ENCODE measurements at places on chromosomes 12 and 14. TPM values are rescaled to one million over a fixed set of nuclear protein-coding genes. Genes with fewer than 3 reads are reported as not detected.

GRCh38 chr12:20547816-20548575 is 147.1 kb upstream of the SLCO1C1 start:
- DNase-seq: no peak

DNA sequence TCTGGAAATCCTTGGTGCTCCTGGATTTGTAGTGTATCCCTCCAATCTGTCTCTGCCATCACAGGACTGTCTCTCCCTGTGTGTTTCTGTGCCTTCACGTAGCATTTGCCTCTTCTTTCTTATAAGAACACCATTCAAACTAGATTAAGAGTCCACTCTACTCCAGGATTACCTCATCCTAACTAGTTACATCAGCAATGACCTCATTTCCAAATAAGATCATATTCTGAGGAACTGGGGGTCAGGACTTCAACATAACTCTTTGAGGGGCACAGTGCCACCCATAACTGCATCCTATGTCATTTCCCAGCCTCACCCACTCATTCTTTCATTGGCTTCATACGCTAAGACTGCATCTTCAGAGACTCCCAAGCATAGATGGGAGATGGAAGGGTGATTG is 106.2 kb downstream of the NT5DC3 start:
- no peak for DNase-seq

ARHGEF40 gene
- total RNA-seq: 144 TPM

INHBC gene
- total RNA-seq: not detected

DNA sequence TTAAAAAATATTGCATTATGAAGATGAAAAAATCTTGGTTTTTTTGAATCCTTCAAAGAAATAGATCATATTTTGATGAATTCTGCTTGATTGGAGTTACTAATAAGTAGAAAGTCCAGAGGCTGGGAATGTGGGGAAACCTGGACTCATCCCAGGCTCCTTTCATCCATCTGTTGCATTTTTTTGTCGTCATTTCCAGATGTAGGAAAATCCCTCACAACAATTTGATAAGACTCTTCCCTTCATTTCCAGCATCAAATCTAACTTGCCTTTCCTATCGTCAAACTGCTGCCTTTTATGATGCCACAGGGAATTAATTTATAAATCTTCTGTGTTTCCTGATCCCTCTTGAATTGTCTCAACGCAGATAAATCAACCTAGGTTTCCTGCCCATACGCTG is 211.6 kb downstream of the FBXL14 start:
- DNase-seq: no peak

LRP1-AS gene
- total RNA-seq: not detected

DNA sequence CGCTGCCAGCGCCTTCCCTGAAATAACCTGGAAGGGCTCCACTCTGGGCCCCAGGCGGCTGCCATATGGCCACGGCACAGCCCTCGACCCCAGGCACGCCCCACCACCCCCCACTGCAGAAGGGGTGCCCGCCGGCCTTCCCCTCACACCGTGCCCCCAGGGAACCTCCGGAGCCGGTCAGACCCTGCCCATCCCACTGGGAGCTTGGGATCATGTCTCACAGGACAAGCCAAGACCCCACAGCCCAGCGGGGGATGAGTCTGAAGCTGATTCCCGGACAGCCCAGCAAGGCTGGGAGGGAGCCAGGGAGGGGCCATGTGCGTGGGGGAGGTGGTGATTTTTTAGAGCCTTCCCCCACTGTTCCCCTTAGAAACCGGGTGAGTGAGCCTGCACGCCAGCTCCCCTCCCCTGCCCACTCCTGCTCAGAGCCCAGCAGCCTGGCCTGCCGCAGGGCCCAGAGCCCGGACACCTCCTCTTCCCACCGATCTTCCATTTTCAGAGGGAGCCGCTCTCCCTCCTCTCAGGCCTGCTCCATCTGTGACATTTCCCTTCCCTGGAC is 1.4 kb downstream of the RIMBP2 start:
- DNase-seq: peak; percentile 86

- no peak for DNase-seq
Observed at GRCh38 chr12:104669851-104670337, 213.1 kb downstream of the CHST11 start.

- no peak for DNase-seq
Observed at GRCh38 chr14:106837870-106838269, 1311.5 kb downstream of the TMEM121 start.

- DNase-seq: no peak
Observed at GRCh38 chr12:11147420-11147819, 13.0 kb upstream of the TAS2R30 start.

- DNase-seq: no peak
Observed at GRCh38 chr14:94864387-94865195, 94.7 kb upstream of the GSC start.

DNA sequence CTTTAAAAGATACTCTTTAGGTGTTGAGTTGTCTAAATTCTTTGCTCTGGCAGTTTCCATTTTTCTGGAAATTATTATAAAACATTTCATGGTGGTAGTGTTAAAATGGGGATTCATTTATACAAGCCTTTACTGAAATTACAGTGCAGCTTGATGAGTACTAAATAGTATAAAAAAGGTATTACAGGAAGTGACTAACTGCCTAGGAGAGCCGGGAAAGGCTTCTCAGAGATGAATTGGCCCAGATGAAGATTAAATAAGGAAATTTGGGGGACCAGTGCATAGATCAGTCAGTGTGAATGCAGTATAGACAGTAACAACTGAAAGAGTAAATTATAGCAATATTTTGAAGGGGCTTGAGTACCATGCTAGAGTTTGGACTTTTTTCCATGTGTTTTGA is 7.5 kb downstream of the PSMA6 start:
- no peak for DNase-seq

DNA sequence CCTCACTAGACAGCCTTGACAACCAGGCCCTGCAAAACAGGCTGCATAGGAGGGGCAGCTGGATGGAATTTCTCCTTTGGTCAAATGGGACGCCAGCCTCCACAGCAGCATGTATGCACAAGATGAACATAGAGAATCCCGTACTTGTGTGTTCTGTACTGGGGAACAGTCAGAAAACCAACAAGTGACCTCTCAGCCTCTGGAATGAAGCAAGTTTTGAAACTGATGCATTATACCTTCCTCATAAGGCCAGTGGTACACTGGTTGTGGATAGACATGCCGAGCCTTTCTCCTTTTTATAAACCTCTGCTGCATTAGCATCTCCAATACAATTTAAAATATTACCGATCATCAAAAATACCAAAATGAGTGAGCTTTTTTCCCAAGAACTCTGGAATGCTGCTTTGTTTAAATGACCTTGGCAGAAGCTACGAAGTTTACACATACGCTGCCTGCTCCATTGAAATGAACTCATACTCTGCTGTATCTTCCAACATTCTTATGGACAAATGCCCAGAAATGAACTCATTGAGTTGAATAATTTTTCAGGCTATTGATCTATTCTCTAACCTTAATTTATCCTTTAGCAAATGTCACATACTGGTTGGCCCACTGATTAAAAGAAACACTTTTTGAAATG is 47.6 kb upstream of the FERMT2 start:
- no peak for DNase-seq

DNA sequence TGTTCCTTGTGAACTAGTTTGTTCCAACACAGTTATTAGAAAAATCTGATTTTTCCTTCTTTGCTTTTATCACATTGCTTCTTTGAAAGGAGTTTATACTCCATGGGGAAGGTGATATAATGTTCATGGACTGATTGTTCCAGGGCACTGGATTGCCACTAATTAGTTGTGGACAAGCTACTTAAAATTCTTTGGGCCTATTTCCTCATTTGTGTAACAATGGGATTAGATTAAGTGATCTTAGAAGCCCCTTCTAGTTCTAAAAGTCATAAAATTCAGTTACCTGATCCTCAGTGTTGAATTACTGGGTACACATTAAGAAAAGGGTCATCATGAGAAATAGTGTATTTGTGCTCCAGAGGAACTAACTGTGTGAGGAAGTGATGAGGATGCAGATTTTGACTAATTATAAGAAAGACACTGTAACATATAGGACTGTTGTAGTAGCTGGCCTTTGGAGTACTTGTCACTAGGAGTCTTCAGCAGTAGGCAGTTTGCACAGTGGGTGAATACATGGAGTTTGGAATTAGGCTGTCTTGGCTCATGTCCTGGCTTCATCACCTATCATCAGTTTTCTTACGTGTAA is 82.2 kb downstream of the MIA2 start:
- no peak for DNase-seq

COCH gene
- total RNA-seq: 4.2 TPM

- no peak for DNase-seq
Observed at GRCh38 chr12:56763753-56764657, 881 bp downstream of the HSD17B6 start.

GRCh38 chr14:101369194-101369915 is 191.9 kb upstream of the DIO3 start:
- no peak for DNase-seq

- DNase-seq: no peak
Observed at GRCh38 chr14:88026890-88027289, 22.0 kb downstream of the GPR65 start.

DNA sequence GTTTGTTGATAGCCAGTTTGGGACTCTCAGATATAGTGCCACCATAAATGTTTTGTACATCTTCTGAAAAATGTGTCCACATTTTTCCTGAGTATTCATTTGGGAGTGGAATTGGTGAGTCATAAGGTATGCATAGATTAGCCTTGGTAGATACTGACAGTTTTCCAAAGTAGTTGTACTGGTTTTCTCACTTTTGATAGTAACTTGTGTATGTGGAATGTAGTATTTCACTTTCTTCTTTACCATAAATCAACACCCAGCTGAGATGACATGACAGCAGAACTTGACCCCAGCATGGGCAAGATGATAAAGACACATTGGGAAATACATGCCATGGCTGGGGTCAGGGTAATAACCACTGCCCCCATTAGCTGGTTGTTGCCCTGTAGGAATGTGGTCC is 5.4 kb downstream of the FBXW8 start:
- DNase-seq: no peak

GRCh38 chr12:119311878-119312277 is 22.7 kb upstream of the CCDC60 start:
- no peak for DNase-seq

DNA sequence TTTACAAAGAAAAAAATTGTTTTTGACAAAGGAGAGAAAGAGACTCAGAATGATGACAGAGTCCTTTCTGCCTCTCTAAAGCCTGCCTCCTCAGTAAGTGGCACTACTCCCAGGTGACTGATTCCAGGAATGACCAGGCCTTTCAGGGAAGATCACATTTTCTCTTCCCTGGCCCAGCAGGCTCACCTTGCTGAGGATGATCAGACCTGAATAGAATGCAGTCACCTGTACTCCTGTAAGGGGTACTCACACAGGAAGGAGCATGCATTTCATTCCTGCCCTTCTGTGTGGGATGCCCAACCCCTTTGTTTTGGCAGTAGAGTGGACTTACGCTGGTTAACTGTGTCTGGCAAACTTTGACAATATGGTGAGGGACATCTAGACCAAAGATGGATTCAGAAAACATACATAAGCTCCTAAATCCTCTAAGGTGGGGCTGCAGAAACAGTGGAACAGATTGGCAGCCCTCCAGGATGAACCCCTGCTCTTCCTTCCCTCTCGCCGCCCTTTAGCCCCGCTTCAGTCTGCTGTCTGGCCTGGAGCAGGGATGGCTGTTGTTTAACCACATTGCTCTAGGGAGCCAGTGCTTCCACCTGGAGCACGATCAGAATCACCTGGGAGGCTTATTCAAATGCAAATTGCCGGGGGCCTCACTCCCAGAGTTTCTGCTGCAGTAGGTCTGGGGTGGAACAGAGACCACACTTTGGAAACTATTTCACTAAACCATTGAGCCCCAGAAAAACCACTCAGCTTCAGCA is 29.8 kb downstream of the ERG28 start:
- no peak for DNase-seq

- no peak for DNase-seq
Observed at GRCh38 chr14:24705840-24706239, 71.8 kb upstream of the GZMB start.

SERPINA9 gene
- total RNA-seq: not detected

DYRK2 gene
- 38.4 TPM for total RNA-seq

- no peak for DNase-seq
Observed at GRCh38 chr14:98458702-98459101, 813.3 kb downstream of the BCL11B start.

DNA sequence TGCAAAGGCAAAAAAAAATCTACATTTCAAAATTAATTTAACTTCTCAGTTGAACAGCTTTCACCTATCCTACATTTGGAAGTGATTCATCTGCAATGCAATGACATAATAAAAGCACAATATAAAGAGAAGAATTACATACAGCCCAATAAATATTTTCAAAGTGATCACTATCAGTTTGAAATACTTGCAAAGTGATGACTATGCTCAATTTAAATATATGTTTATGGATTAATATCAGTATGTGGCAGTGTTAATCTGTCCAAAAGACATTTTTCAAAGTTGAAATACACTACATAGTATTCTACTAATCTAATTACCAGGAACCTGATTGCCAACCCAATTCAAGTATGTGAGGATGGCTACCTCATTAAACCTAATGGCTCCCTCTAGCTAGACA is 460.7 kb upstream of the ATXN7L3B start:
- DNase-seq: no peak

GRCh38 chr12:80939231-80939950 is 1.7 kb upstream of the LIN7A start:
- DNase-seq: no peak

DNA sequence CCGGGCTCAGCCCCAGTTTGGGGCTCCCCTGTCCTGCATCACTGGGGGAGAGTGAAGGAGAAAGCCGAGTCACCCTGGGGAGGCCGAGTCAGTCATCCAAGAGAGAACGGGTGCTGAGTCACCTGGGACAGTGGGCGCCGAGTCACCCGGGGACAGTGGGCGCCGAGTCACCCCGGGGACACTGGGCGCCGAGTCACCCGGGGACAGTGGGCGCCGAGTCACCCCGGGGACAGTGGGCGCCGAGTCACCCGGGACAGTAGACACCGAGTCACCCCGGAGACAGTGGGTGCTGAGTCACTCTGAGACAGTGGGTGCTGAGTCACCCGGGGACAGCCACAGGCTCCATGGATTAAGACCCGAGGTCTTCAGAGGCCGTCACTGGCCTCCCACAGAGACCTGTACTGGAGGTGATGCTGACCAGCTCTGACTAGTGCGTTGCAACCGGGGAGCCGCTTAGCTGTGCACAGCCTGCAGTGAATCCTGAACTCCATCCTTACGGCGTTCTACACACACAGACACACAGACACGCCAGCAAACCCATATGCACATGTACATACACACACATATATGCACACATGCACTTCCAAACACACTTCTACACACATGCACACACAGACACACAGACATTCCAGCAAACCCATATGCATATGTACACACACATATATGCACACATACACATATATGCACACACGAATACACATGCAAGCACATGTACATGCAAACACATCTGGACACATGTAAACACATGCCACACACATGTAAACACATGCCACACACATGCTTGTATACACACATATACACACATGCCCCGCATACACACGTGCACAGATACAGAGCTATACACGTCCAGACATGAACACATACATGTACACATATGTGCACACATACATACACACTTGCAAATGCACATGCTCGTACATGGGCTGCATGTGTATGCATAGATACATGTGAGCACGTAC is 64.9 kb upstream of the GALNT9 start:
- peak; percentile 73 for DNase-seq

GRCh38 chr14:59850458-59850857 is 20.1 kb downstream of the RTN1 start:
- DNase-seq: no peak

GRCh38 chr12:830111-830867 is 77.9 kb downstream of the WNK1 start:
- no peak for DNase-seq

Data from chondrocyte (in vitro differentiated cells).